ENCODE measurements at places on chromosomes 2 and 18. TPM values are rescaled to one million over a fixed set of nuclear protein-coding genes. Genes with fewer than 3 reads are reported as not detected.
A peak's percentile ranks its signal among the peaks of the same experiment; 100 is the strongest.

GRCh38 chr18:55403421-55403949 is 184.5 kb downstream of the TCF4 start:
- no peaks in the 10 kb centered on the region for H3K4me1 ChIP-seq
- H3K36me3 ChIP-seq = no peaks in the 10 kb centered on the region
- H3K27me3 ChIP-seq = no peaks in the 10 kb centered on the region
- DNase-seq = no peak
- no peak overlapping the region for H3K27ac ChIP-seq

DNA sequence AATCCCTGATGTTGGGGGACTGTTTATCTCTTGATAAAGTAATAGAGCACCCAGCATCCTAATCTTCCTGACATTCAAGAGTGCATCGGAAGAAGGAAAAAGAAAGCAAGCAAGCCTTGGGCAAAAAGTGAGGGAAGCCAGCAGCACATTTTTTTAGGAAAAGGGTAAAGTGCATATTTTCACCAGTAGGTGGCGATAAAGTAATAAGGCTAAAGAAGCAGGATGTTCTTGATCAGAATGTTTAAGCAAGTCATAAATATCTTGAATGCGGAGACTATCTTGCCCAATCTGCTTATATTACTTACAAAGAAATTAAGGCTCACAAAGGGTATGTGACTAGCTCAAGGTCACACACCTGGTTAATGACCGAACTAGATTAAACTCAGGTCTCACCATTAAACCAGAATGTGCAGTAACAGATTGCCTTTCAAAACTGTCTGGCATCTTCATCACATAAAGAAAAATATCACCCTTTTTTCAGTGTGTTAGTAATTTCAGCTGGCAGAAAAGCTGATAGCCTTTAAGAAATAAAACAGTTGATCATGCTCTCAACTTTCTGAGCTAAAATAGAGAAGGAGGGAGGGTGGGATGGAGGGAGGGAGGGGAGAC is 83.8 kb downstream of the VIT start:
- DNase-seq = peak; percentile 18
- no peaks in the 10 kb centered on the region for H3K36me3 ChIP-seq

The SOWAHC gene
- 0.25 TPM for total RNA-seq

The UGT1A10 gene
- not detected for total RNA-seq

GRCh38 chr2:179677077-179677688 is 184.2 kb downstream of the ZNF385B start:
- peaks cover 2% of the 10 kb centered on the region for H3K27me3 ChIP-seq
- no peak for DNase-seq
- no peaks in the 10 kb centered on the region for H3K36me3 ChIP-seq

- no peak overlapping the region for H3K4me3 ChIP-seq
- H3K27me3 ChIP-seq = no peaks in the 10 kb centered on the region
- H3K4me1 ChIP-seq = no peaks in the 10 kb centered on the region
These were observed 32.0 kb upstream of the SKOR2 start for GRCh38 chr18:47283476-47283875.

The DQX1 gene
- 0.25 TPM for total RNA-seq

DNA sequence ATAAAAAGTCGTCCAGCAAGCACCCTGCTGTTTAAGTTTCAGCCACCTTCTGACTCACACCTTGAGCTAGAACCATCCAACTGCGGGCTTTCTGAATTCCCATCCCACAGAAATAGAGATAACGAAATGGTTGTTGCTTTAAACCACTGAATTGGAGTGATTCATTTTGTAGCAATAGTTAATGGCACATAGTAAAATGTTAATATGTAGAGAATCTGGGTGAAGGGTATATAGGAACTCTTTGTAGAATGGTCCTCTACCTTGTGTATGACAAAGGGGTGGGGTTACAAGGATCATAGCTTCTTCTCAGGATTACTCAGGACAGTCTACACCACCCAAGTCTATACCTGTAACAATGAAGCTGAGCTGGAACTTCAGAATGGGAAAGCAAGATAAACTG is 2.4 kb upstream of the MAPRE3 start:
- H3K36me3 ChIP-seq = no peaks in the 10 kb centered on the region
- H3K4me3 ChIP-seq = no peak overlapping the region
- peaks cover 18% of the 10 kb centered on the region for H3K4me1 ChIP-seq
- no peak for DNase-seq
- H3K27me3 ChIP-seq = peaks cover 36% of the 10 kb centered on the region

All from activated CD4-positive, alpha-beta T cell treated with anti-CD3 and anti-CD28 coated beads, Interleukin-2, amount 10 ng/mL, durations not matched to agents 7 days and 5 days (primary cell).